ENCODE measurements at places on chromosomes 6 and 20.
A peak's percentile ranks its signal among the peaks of the same experiment; 100 is the strongest.

DNA sequence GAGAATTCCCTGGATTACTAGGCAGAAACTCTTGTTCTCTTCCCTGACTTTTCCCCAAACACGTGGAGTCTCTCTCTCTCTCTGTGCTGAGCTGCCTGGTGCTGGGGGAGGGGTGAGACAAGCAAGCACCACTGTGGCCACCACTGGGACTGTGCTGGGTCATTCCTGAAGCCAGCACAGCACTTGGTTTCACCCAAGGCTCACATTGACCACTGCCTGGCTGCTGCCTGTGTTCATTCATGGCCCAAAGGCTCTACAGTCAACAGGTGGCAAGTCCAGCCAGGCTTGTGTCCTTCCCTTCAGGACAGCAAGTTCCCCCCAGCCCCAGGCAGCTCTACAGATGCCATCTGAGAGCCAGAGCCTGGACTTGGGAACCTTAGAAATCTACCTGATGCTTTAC, 92.2 kb downstream of the CTNNBL1 start:
- DNase-seq: no peak

DNA sequence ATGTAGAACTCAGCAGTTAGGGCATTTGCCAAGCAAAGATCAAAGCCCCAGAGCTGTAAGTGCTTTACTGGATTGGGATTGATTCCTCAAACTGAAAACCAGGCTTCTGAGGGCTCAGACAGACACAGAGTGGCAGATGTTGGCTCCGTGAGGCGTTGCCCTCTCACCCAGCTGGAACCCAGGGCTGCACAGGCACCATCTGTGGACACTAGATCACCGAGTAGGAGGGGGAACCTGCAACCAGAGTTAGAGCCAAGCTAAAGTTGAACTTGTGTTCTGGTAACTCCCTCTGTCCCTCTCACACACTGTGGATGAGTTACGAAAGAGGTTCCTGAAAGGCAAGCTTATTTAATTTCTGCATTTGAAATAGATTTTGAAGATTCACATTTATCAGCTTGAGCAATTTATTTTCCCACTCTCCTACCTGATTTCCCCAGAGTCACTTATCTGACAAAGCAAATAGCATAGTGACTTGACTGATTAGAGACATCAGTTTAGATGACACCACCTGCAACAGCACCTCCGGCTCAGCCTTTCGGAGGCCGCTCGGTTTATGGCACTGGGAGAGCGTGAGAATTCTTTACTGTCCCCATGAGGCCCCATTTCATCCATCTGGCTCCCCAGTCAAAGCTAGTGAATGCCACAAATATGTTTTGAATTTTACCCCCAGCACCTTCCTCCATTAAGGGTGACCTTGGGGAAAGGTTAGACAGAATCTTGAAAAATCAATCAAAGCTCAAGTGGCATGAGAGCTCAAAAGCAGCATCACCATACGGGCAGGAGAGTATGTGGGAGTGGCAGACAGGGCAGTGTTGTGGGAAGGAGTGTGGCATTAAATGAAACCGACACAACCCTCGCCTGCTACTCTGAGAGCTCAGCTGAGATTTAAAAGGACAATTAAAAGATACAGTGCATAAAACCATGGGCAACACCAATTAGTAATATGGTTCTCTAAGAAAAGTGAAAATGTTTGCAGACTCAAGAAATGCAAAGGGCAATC, 48.5 kb downstream of the RPF2 start:
- DNase-seq: no peak

GRCh38 chr20:52379723-52380336, 188.3 kb upstream of the ZFP64 start:
- peak; percentile 51 for DNase-seq

GRCh38 chr20:64240243-64241015, 15.1 kb upstream of the PCMTD2 start:
- DNase-seq: no peak

- DNase-seq: no peak
Measured at GRCh38 chr20:63627751-63628245, 897 bp upstream of the GMEB2 start.

All from activated CD4-positive, alpha-beta T cell treated with anti-CD3 and anti-CD28 coated beads for 48 hours (primary cell).